Stimulated activated CD4-positive, alpha-beta T cell treated with anti-CD3 and anti-CD28 coated beads, TNF-alpha, amount 100 ng/mL, for 4 hours (primary cell): ENCODE measurements at places on chromosomes 2 and 18.

- no peak for DNase-seq
Observed at GRCh38 chr2:166803373-166804000, 84.8 kb upstream of the XIRP2 start.

- DNase-seq = no peak
Observed at GRCh38 chr18:23238651-23239349, 103.5 kb downstream of the CABLES1 start.

GRCh38 chr2:21915201-21915600, 791.4 kb downstream of the TDRD15 start:
- no peak for DNase-seq

DNA sequence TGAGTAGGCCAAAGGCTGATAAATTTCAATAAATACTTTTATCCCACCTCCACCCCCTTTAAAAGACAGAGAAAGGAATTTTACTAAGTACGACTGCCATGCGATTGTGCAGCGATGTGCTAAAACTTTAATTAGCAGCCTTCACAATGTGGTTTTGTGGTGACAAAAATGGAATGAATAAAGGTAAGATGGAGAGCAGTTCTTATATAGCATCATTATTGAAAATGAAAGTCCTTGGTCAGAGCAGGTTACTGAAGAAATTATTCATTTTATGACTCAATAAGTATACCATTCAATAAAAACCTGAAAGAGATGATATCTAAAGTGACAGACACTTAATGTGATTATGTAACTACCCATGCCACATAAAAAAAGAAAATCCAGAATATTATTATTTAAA, 33.2 kb upstream of the MTIF2 start:
- no peak for DNase-seq

DNA sequence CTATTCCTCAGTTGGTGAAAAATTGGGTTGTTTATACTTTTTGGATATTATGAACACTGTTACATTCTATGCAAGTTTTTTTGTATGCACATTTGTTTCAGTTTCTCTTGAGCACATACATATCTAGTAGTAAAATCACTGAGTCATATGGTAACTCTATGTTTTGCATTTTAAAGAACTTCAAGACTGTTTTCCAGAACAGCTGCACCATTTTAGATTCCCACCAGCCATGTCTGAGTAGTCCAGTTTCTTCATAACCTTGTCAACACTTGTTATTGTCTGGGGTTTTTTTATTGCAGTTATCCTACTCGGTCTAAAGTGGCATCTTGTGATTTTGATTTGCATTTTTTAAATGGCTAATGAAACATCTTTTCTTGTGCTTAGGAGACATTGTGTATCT, 100.3 kb upstream of the OTOS start:
- DNase-seq = no peak

DNA sequence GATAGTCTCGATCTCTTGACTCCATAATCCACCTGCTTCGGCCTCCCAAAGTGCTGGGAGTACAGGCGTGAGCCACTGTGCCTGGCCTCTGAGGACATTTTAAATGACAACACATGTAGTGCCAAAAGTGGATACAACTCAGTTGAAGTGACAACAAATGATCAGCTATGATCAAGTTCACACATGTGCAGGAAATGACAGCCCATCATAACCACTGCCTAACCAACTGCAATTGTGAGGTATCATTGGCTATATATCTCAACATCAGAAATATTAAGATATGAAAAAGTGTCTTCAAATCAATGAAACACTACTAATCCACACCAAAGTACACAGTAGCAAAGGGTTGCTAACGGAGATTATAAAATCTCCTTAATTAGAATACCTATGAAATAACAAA, 84.8 kb downstream of the DTNB start:
- no peak for DNase-seq

DNA sequence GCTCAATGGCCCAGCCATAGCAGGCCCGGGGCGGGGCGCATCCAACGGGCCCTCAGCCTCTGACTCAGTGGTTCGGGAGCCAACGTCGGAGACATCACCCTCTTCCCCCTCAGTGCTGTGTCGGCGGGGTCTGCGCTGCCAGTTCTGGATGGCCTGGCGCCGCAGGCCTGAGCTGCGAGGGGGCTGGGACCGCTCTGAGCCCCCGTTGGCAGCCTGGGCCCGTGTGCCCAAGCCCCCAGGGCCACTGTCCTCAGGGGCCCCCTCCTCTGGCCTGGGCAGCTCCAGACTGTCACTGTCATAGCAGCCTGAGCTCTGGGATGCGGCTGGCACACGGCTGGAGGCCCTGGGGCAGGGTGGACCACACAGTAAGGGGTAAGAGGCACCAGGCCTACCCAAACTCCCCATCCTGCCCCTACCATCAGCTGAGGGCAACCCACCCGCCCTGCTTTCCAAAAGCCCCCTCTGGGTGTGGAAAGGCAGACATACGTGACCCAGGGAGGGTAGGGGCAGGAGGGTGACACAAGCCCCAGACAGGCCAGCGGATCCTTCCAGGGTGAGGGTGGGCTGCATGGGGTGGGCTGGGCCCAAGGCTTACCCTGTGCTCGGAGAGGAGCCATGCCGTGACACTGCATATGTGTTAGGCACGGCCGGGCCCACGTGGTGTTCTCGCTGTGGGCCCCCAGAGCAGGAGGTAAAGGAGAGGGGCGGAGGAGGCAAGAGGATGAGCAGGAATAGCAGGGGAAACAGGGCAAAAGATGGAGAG, 18.8 kb downstream of the FBXO41 start:
- no peak for DNase-seq

DNA sequence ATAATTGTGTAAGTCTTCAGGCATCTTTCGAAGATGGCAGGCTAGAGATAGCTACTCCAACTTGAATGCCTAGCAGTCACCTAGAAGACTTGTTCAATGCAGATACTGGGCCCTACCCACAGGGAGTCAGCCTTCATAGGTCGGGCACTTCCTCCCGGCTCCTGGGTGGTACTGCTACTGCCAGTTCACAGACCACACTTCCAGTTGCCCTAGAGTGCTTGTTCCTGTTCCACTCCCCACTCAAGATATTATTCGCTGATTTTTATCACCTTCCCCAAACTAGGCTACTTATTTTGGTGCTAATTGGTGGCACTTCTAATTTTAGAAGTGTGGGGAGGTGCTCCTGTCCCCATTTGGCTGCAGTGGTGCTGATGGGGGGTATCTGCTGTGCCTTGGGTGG, 34.2 kb downstream of the INPP4A start:
- no peak for DNase-seq

DNA sequence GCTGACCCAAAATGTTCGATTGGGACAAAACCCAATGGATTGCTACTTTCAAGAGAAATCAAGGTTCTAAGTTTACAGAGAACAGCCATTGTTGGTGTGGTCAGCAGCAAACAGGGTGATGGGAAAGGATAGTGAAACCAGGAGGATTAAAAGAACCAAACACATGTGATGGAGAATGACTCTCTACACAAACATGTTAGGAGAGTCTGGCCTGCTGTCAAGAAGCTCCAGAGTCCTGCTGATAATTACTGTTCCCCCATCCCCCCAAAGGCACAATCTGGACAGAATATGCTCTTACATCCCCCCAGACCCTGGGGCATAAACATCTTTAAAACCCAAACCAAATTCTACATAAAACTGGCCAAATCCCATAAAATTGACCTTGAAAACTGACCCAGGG, 32.0 kb upstream of the ACYP2 start:
- no peak for DNase-seq

- DNase-seq = no peak
Observed at GRCh38 chr2:146037334-146037870, 1517.5 kb upstream of the ZEB2 start.

GRCh38 chr2:146984014-146984413, 860.8 kb upstream of the ACVR2A start:
- DNase-seq = no peak

GRCh38 chr2:129723277-129724020, 256.0 kb upstream of the RAB6C start:
- no peak for DNase-seq

DNA sequence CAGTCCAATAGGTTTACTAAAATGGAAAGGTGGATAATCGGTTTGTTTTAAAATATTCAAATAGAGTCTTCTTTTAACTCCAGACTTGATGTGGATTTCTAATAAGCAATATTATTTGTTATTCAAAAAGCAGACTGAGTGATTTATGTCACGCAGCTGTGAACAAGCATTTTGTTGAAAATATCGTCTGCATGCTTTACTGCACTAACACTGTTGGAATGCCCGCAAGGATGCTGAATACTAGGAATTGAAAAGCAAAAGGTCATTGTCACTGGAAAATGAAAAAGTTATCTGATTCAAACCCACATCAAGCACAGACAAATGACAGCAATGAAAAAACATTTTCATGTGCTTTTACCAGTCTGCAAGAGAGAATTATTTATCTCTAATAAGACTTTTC, 31.1 kb downstream of the CHN1 start:
- DNase-seq = no peak

- DNase-seq = no peak
Observed at GRCh38 chr2:240469239-240469636, 33.8 kb downstream of the GPC1 start.
